GM18507 (cell line): ENCODE measurements at places on chromosomes 3 and 15.

DNA sequence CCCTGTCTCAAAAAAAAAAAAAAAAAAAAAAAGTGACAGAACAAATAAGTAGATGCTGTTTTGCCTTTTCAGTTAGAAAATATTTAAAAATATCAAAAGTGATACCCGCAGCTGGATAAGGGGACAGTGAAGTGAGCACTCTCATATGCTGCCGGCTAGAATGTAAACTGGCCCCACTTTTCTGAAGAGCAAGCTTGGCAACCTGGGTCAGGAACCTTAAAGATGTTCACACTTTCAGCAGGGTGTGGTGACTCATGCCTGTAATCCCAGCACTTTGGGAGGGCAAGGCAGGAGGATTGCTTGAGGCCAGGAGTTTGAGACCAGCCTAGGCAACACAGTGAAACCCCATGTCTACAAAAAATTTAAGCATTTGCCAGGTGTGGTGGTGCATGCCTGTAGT is 17.4 kb downstream of the FSD2 start:
- no peak for DNase-seq

DNA sequence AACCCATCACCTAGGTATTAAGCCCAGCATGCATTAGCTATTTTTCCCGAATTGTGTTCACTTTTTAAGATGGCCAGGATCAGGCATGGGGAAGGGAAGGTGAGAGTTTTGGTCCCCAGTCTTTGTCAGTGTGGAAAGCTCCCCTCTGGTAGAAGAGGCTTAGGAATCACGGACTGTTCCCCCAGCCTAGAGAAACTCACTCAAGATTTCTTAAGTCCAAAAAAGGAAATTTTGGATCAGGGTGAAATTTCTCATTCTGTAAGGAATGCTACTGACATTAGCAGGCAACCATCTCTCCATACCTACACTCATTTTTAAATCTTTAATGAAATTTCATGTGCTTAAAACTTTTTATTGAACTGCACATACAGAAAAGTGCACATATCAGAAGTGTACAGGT is 70.3 kb upstream of the GALNT15 start:
- no peak for DNase-seq

GRCh38 chr3:110077093-110077492 is 739.7 kb upstream of the DPPA4 start:
- no peak for DNase-seq

DNA sequence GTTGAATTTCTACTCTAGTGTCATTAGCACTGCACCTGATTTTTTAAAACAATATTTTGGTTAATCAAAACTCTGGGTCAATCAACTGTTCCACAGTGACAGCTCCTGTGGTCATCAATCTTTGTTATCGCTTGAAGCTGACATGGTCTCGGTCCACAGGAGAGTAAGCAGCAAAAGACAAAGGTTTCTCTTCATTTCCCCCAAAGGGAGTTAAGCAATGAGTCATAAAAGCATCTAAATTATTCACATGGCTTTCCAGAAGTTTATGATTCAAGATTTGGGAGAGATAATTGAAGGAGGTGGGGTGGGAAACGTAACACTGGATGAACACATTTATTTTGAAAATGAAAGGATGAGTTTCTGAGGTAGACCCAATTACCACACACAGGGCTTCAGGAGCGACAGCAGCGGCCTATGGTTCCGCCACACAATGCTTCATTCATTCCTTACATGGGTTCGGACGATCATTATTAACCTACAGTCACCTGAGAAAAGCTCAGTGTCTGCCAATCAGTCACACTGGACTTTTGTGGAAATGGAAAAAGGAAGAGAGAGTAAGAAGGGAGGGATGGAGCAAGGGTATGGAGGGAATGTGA is 505.1 kb downstream of the FHIT start:
- no peak for DNase-seq

- no peak for DNase-seq
Observed at GRCh38 chr3:186354100-186354499, 7.9 kb downstream of the DGKG start.

DNA sequence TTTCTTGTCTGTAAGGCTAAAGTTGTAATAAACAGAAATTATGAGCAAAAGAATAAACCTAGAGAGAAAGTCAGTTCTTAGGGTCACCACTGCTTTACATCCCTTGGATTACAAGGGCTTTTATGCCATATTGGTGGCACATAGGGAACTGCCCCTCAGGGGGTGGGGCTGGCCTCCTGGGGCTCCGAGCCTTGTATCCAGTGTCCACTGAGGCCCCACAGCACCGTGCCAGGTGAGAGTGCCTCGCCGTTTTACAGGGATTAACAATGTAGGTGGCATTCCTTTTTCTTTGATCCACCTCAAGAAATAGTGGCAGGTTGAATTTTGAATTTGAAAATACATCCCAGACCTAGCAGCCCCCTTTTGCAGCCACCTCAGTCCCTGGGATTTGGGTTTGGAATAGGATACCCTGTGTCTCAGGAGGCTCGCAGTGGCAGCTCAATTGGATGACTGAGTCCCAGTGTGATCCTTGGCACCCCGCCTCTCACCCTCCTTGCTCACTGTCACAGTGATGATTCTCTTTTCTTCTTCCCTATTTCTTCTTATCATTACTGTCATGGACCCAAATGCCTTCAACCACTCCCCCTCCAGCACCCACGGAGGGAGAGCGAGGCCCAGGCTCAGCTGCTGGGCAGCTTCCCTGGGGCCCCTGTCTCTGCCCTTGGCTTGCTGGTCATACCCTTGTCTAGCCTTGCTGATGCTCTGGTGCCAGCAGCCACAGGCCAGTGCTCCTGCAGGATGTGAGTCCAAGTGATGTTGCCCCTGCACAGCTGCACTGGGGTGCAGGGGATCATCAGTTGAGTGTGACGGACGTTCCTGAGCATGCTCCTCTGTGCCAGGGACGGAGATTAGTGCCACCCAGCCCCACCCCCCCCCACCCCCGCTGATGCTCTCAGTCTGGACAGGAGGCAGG is 137.9 kb downstream of the DNAJB8 start:
- DNase-seq: no peak

GRCh38 chr3:159451067-159451466 is 537.6 kb upstream of the IL12A start:
- DNase-seq: no peak

GRCh38 chr3:4600493-4600892 is 107.3 kb downstream of the ITPR1 start:
- no peak for DNase-seq

DNA sequence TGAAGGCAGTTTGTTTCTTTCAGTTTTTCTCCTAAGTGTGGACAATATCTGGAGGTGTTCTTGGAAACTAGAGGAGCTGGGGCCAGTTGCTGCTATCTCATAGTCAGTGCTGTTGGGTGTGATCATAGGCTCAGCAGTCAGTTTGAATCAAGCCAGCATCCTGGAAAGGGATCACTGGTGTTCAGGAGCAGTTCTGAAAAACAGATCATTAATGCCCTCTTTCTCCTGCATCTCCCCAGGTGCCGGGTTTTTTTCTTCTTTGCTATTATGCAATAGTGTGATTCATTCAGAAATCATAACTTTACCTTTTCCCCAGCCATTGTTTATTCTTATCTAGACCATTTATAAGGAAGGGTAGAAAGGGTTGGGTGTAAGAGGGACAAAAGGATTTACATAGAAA is 24.0 kb downstream of the LNP1 start:
- DNase-seq: no peak

- DNase-seq: no peak
Observed at GRCh38 chr3:15428539-15428938, 1.1 kb downstream of the EAF1 start.

GRCh38 chr3:147002721-147003120 is 397.6 kb upstream of the PLSCR5 start:
- no peak for DNase-seq

- no peak for DNase-seq
Observed at GRCh38 chr3:119529883-119530282, 29.5 kb downstream of the CD80 start.

- no peak for DNase-seq
Observed at GRCh38 chr15:85583923-85584390, 203.6 kb downstream of the AKAP13 start.

DNA sequence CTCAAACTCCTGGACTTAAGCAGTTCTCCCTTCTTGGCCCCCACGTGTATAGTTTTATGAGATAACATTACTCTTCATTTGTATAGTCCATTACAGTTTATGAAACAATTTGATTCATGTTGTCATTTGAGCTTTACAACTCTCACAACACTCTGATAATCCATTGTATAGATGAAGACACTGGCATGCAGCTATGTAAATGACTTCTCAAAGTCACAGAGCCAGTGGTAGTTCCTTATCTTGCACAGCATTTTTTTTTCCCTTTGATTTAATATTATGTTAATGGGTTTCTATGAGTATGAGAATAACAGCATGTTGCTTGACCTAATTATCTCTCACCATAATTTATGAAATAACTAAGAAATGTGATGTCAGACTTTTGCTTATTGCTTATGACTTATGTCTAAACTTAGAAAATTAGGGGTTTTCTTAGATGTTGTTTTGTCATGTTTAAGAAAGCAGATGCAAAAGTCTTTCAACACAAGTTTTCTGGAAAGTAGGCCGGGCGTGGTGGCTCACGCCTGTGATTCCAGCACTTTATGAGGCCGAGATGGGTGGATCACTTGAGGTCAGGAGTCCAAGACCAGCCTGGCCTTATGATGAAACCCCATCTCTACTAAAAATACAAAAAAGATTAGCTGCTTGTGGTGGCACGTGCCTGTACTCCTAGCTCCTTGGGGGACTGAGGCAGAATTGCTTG is 13.3 kb downstream of the VPS8 start:
- no peak for DNase-seq

DNA sequence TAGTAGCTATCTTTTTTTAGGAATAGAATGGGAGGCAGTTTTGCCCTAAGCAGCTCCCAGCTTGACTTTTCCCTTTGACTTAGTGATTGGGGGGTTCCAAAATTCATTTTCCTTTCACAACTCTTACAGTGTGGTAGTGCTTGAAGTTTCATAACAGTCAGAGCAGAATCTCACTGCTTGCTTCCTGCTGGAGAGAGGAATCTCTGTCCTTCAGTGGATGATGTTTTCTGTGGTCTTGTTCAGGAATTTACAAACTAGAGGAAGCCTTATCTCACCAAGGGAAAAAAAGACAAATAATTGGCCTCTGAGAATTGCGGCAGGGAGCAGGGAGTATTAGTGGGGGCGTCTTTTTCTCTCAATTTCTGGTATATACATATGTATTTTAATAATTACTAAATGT is 326.6 kb upstream of the C2CD4B start:
- no peak for DNase-seq

DNA sequence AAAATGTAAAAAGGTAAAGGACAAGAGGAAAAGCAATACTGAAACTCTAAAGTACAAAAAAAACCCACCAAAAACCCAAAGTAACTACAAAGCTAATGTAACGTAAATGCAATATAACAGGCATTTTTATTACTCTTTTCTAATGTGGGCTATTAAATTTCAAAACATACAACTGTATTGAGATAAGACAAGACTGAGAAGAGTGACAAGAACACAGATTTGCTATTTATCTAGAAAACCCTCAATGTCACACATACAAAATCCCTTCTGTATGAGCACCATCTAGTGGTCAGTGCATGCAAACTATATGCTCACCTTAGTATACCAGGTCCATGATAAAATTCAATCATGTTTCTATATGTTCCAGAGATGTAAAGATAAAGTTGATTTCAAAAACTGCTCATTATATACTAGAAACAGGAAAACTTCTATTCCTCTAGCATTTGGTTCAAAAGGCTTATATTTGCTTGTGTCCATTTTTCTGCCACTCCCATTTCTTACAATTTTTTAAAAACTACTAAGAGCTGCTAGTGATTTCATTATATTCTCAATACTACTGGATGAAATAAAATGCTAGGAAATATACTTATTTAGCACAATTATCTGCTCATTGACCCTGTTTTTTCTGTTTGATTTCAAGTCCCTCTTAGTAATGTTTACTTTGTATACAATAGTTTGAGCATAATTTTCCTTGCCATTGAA is 111.4 kb downstream of the DLG1 start:
- DNase-seq: peak; percentile 8

DNA sequence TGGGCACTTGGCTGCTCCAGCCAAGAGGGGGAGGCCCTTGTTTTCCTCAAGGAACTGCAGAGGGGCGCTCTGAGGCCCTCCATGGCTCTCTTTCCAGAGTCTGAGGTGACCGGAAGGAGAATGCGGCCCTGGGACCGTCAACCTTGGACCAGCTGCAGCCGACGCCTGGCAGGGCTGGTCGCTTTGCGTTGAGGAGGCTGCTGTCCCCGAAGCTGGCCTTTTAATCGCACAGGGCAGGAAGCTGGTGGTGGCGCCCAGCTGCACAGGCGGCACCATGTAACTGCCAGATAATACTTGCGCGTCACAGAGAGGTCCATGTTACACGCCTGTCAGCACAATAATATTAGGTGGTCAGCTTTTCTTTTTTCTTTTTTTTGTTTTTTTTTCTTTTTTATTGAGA is 875 bp upstream of the HLTF start:
- DNase-seq: no peak

GRCh38 chr3:120274739-120275167 is 10.3 kb downstream of the GPR156 start:
- no peak for DNase-seq

DNA sequence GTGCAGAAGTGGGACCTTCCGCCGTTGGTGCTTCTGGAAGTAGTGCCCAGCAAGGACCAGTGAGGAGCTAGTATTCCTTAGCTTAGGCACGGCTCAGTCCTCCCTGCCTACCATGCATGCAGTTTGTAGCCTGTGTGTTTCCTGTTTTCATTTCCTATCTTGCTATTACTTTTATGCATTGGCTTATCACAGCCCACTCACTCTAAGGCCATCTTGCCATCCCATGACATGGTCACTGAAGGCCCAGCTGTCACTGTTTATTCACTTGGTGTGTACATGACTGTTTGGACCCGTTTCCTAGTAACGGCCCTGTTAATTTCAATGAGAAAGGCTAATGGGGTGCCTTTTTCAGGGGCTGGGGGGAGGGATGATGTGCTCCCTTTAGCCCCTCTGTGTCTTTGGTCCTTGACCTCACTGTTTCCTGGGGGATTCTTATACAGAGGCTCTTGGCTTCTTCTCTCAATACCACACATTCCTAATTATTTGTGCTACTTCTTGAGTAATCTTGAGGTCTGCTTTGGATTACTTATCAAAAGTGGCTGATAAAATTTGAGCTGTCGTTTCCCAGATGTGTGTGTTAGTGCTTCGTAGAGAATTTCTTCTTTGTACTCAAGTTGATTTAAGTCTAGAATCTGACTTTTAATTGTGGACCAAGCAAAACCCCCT is 24.5 kb upstream of the TRAK1 start:
- no peak for DNase-seq

DNA sequence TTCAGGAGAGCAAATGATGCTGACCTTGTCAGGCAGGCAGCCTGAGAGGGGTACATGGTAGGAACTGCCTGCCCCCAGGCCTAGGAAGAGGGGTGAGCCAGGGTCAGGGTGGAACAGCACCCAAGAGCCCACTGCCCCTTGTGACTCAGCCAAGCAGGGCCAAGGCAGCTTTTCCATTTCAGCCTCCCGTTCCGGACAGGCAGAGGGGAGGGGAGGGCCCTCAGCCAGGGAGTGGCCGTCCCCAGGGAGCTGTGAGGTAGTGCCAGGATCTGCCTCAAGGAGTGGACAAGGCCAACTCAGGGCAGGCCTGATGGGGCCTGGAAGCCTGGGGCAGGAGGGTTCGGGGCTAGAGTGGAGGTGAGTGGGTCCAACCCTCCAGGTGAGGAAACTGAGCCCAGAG is 5.1 kb upstream of the ANKRD63 start:
- no peak for DNase-seq

- DNase-seq: no peak
Observed at GRCh38 chr15:101092156-101092866, 159.5 kb downstream of the CHSY1 start.

GRCh38 chr15:38228618-38229017 is 24.0 kb upstream of the SPRED1 start:
- no peak for DNase-seq
